ENCODE measurements at places on chromosomes 5 and 9.

GRCh38 chr9:128061275-128061960, 5.7 kb downstream of the NAIF1 start:
- DNase-seq: no peak

DNA sequence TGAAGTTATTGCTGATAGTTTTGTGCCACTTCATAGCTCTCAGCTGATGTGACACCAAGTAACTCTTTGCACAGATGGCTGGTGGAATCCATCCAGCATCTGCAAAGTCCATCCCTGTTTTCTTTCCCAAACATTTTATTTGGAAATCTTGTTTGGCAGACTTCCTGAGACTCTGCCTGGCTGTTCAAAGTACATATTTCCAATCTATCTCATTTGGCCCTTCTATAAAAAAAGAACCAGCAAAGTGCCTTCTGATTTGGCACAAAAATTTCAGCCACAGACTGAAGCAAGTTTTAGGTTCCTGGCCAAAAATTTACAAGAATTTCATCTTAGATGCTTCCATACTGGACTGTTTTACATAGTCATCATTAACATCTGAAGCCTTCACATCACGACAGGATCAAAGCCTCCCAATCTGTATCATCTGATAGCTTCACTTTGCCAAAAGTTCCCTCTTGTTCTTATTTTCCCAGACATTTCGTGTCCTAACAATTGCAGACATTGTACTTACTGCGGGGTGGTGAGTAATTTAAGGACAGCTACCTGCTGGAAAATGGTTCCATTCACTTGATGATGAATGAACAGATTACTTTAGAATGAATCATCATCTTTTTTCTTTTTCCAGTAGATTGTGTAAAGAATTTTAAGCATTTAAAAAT, 377.3 kb downstream of the KIAA0825 start:
- peak; percentile 87 for DNase-seq

GRCh38 chr9:115999498-115999897, 154.1 kb upstream of the PAPPA start:
- DNase-seq: no peak

DNA sequence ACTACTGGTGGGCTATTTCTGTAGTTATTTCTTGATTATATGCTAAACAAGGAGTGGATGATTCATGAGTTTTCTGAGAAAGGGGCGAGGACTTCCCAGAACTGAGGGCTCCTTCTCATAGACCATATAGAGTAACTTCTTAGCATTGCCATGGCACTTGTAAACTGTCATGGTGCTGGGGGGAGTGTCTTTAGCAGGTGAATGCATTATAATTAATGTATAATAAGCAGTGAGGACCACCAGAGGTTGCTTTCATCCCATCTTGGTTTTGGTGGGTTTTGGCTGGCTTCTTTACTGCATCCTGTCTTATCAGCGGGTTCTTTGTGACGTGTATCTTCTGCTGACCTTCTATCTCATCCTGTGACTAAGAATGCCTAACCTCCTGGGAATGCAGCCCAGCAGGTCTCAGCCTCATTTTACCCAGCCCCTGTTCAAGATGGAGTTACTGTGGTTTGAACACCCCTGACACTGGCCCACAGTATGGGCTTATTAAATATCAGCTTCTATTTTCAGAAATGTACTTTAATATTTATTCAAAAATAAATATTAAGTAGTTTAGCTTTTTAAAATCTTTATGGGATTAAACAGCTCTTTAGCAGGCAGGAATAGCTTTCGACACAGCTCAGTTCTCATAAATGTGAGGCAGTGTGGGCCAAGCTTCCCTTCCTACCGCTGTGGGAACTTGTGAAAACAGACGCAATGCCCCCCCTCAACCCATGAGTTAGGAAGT, 44.4 kb downstream of the GALNT12 start:
- no peak for DNase-seq

DNA sequence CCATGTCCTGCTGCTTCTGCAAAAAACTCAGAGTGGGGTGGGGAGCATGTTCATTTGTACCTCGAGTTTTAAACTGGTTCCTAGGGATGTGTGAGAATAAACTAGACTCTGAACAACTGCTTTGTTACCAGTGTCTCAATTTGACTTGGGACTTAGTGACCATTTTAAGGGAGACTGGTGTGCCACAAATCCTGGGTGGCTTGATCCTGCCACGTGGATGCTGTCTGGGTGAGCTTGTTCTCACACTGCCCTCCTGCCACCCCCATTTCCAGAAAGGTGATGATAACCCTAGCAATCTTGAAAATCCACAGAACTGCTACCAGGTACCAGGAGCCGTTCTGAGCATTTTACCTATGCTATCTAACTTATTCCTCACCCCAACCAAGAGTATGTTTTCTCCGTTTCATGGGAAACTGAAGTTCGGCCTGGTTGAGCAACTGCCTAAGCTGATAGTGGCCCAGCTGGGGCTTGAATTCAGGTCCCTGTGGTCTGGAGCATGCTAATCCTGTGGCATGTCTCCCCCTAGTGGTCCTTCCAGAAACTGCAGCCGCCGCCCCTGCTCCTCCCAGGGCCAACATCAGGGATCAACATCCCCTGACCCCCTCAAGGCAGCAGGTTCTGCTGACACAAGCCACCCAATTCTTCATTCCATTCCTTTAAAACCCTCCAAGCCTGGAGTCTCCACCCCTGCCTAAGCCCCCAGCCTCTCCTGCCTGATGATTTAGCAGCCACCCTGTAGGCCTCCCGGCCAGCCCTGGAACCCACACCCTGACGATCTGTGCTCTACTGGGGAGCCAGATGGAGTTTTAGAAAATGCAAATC, 2.8 kb downstream of the IL3 start:
- DNase-seq: peak; percentile 13

- DNase-seq: no peak
Measured at GRCh38 chr9:5939530-5939929, 48.8 kb downstream of the MLANA start.

- DNase-seq: no peak
Measured at GRCh38 chr5:131974622-131974955, 29.1 kb upstream of the MEIKIN start.

DNA sequence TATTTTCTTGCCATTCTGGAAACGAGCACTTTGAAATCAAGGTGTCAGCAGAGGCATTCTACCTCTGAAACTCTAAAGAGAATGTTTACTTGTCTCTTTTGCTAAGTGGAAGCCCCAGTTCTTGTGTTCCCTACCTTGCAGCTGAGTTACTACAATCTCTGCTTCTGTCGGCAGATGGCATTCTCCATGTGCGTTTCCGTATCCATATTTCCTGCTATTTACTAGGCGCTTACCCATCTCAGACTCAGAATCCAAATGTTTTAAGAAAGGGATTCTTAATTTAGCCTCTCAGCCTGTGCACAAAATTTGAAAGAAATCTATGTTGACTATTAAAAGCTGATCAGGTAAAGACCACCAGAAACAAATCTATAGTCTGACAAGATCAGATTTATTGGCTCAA, 221.3 kb upstream of the FTMT start:
- no peak for DNase-seq

DNA sequence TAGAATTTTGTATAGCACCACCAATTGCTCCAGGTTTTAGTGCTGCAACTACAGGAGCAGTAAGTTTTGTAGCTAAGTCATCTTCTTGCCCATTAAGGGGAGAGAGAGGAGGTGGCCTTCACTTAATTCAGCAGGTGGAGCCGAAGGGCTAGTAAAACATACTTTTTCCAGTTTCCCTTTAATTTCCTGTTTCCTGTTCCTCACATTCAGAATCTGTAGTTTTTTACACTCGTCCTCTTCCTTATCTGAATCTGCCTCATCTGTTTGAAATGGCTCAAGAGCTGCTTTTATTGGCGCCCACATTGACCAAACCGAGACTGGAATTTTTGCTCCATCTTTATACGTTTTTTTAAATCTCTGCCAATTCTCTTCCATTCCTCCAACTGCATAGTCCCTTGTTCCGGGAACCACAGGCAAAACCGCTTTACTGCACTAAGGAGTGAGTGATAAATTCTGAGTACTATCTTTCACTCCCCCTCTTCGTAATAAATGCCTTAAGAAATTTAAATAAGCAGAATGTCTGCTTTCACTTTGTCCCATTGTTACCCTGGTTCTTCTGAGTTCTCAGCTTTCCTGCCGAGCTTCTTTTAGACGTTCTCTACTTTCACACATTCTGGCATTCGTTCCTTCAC, 133.9 kb downstream of the DROSHA start:
- no peak for DNase-seq

DNA sequence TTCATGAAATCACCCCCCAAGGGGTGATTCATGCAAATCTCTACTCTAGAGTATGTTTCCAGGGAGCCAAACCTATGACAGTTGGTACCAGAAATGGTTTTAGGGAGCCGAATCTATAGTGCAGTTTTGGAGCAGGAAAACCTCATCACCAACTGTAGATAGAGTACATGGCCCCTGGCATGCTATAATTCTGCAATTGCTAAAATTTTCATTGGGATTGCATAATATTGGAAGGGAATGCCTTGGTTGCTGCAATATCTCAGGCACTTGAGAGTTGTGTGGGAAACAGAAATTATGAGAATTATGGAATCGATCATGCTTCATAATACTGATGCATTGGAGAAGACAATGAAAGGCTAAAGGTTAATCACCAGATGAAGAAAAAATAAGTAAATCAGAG, 148.2 kb upstream of the PLPPR1 start:
- DNase-seq: no peak

GRCh38 chr9:128631636-128632035, 25.0 kb downstream of the DYNC2I2 start:
- no peak for DNase-seq
